ENCODE measurements at places on chromosomes 11 and 22.

GRCh38 chr11:102716527-102716926, 8.2 kb downstream of the MMP8 start:
- no peak for DNase-seq

DNA sequence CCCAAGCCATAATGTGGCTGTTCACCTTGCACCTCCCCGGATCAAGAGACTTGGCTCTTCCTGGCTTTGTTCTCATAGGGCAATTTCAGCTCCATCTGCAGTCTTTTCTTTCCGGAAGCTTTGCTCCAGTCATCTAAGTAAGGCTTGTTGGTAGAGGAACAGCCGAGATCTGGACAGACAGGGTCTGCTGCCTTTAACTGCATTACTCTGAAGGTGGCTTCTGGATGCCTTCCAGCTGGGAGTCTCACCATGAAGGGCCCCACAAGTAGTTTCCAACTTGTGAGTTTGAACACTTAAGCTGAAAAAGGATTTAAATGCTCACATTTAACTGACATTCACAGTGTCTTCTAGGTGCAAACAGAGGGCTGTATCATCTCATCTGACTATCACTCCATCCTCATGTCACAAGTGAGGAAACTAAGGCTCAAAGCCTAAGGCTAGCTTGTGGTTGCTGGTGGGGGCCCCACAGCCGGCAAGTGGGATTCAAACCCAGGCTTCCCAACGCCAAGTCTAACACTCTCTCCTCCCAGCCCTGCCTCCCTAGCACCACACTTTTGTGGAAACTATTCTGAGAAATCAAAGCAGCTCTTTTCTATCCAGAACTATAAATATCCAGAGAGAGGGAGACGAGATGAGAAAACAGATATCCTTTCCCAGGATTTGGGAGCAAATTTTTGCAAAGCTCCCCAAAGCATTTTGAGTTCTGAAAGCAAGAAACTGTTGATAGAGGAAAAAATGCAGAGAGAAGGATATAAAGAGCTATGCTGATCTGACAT, 58.4 kb downstream of the GALNT18 start:
- DNase-seq: no peak

- DNase-seq: no peak
Observed at GRCh38 chr11:32385998-32386397, 49.3 kb downstream of the WT1 start.

- peak; percentile 36 for DNase-seq
Observed at GRCh38 chr22:21761086-21761485, 25.5 kb upstream of the YPEL1 start.

DNA sequence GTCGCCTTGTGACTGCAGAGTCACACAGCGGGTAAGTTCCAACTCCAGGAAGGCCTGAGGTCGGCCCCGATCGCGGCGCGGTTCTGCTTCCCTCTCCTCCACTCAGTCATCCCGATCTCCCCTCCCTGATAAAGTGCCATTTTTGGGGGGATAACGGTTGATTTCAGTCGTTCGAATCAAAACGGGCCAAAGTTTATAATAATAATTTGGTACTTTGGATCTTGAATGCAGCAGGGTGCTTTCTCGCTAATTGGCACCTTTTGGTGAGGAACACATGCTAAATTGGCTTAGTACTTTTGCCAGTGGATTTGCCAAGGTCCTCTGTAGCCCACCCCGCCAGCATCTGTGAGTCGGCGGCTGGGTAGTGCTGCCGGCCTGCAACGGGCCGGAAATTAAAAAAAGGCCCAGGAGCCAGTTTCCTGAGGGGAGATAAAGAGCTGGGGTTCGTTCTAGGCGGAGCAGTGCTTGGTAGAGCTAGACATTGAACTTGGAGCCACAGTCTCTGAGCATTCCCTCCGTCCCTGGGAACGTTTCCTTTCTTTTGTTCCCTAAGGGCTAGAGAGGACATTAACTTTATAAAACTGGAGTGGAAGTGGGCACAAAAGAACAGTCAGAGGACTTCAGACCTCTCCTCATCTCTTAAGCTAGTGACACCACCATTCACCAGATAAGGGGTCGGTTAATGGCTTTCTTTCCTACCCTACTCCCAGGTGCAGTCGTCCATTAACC, 997 bp downstream of the UBE2L3 start:
- DNase-seq: peak; percentile 23

DNA sequence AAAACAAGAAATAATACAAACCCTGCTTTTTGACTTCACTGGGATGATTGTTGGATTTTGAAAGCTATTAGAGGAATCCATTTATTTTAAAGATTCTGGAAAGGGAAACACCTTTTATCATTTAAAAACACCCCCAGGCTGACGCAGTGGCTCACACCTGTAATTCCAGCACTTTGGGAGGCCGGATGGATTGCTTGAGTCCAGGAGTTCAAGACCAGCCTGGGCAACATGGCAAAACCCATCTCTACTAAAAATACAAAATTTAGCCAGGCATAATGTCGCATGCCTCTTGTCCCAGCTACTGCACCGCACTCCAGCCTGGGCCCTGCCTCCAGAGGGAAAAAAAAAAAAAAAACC, 317 bp upstream of the SCN2B start:
- no peak for DNase-seq

DNA sequence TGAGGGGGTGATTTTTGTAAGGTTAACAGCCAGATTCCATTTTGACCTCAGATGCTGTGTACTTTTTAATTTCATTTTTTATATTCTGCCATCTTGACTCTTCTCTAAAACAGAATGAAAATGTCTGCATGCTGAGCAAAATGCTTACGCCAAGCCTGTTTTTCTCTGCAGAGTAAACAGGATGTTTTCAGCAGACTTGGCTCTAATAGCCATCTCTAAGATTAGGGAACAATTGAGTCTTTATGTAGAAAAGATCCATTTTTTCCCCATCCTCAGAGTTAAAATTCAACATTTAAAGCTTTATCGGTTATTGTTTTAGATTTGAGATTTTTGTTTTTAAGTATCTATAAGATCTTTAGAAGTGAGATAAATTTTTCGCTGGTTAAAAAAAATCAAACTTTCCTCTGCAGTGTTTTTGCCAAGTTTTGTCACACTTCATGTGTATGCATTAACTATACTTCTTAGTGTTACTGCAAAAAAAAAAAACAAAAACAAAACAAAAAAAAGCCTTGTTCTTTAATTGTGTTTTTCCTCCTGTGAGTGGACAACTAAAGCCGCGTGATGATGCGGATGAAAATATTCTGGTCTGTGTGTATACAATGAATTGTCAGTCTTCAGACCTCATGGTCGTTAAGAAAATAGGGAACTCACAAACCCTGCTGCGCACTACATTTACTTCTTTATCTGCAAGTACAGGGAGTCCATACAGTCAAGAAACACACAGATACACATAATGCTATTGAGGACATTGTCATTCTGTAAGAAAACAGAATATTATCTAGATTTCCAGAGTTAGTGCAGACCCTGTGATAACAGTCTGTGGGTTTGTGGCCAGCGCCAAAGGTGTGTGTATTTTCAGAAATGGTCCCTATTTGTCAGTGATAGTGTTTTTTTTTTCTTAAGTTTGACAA, 17.5 kb upstream of the ADSL start:
- no peak for DNase-seq

DNA sequence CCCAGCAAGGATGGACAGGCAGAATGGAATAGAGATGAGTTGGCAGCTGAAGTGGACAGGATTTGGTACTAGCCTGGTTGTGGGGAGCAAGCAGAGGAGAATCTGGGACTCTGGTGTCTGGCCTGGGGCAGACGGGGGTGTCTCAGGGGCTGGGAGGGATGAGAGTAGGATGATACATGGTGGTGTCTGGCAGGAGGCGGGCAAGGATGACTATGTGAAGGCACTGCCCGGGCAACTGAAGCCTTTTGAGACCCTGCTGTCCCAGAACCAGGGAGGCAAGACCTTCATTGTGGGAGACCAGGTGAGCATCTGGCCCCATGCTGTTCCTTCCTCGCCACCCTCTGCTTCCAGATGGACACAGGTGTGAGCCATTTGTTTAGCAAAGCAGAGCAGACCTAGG, 2.3 kb downstream of the GSTP1 start:
- no peak for DNase-seq

DNA sequence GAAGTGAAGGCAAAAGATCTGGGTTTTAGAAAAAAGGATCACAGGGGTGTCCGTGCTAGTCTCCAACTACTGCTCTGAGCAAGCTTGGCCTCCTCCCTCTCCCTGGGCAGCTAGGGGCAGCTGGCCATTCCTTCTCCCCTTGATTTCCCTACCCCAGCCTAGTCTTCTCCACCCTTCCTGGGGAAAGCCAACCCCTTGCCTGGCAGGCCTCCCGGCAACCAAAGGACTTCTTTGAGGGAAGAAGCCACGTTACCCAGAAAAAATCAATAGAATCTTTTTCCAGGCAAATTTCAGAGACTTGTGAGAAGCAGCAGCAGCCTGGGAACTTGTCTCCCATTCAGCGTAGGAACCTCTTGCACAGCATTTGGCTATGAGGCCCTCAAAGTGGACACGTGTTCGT, 91.5 kb downstream of the MIAT start:
- DNase-seq: no peak

DNA sequence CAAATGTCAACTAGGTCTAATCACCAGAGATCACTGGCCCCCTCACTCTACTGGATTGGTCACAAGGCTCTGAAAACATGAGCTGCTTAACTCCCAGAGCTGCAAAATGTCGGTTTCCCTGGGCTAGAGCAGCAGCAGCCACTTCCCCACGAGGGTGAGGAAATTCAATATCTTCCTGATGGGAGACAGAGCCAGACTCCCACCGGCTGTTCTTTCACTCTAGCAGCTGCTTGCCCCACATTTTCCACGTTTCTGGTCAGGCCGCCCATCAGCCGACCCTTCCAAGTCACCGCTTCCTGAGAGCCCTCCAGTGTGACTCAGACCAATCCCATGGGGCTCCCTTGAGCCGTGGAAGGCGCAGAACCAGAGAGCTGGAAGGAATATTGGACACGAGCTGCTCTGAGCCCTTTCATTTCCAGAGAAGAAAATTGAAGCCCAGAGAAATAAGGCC, 227.0 kb downstream of the ADAMTS15 start:
- DNase-seq: no peak

DNA sequence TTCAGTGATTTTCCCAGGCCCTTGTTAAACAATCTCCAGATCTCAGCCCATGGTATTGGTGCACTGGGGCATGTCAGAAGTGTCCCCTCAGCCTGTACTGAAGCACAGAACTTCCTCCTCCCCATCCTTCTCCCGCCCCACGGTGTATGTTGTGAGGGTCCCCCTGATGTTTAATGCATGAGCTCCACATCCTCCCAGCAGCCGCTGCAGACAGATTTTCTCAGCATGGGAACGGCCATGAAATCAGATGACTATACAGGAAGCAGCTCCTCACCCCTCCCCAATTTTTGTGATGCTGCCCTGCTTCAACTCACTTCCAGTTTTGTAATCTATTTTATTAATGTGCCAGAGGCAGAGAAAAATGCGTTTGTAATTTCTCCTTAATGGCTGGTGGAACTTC, 406.0 kb downstream of the MIAT start:
- no peak for DNase-seq

DNA sequence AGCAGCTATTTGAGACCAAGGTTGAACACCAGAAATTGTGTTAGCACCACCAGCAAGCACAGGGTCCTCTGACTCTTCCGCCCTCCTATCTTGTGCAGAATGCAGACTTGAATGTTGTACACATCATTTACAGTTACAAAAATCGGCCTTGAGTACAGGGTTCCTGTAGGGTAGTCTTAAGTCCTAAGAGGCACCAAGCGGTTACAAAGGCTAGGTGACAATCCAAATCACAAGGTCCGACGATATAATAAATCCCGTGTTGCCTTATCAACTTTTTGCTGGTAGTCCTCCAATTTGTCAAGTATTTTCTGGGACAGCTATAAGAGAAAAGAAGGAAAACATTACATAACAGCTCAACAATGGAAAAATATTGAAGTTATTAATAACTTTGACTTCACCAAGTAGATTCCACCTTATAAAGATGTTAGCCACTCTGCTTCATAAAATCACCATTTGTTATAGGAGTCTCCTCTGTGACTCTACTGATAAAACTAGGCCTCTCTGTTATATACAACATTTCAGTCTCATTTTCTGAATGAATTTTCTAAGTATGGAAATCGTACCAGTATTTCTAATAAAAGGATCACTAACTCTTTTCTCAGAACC, 11.8 kb upstream of the FNBP4 start:
- no peak for DNase-seq

GRCh38 chr11:19321351-19321750, 80.6 kb upstream of the E2F8 start:
- no peak for DNase-seq

- DNase-seq: no peak
Observed at GRCh38 chr11:15711311-15711710, 596.6 kb downstream of the INSC start.

DNA sequence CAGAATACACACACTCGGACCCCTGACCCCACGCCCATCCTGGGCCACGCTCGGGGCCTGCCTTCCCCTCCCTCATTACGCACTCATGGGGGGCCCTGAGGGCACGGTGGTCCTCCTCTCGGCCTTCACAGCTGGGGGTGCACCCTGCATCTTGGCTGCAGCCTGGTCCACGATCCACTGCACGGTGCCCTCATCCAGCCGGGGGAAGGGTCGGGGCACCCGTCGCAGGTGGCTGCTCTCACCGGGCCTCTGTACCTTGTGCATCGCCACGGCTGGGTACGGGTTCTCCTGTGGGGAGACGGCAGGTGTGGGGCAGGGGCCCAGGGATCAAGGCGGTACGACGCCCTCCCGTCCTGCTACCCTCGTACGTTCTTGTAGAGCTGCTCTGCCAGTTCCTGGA, 10.4 kb downstream of the SBF1 start:
- no peak for DNase-seq

- no peak for DNase-seq
Observed at GRCh38 chr22:29023172-29023796, 38.3 kb downstream of the C22orf31 start.

- DNase-seq: no peak
Observed at GRCh38 chr11:8266246-8267241, 2.9 kb upstream of the LMO1 start.

GRCh38 chr11:73513707-73514106, 84.2 kb downstream of the FAM168A start:
- no peak for DNase-seq

GRCh38 chr11:114924042-114924441, 245.7 kb downstream of the NXPE2 start:
- DNase-seq: no peak

GRCh38 chr11:73099512-73100266, 42.4 kb downstream of the FCHSD2 start:
- no peak for DNase-seq

DNA sequence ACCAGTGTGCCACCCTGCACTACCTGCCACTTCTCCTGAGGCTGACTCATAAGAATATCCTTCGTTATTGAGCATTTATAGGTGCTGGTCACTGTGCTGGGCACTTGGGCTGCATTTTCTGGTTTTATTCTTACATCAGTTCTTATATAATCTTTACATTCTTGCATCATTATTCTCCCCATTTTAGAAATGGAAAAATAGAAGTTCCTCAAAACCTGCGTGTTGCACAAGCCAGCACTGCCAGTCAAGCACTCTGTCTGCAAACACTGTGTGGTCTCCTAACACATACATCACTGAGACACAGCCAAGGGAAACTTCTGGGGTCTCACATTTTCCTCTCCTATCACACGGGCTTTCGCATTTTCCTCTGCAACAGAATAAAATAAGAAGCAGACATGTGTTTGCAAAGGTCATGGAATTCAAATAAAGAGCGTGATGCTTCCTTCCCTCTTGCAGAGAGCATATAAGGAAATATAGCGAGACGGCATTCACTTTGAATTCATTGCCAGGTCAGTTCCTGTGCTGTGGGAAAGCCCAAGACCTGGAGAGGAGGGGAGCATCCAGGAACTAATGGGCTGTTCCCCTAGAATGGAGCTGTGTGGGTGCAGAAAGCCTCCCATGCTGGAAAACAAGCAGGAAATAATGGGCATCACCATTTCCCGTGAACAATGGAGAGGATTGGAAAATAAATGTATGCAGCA, 73.9 kb upstream of the SEZ6L start:
- DNase-seq: no peak
